ENCODE measurements at places on chromosomes 5 and 9.

DNA sequence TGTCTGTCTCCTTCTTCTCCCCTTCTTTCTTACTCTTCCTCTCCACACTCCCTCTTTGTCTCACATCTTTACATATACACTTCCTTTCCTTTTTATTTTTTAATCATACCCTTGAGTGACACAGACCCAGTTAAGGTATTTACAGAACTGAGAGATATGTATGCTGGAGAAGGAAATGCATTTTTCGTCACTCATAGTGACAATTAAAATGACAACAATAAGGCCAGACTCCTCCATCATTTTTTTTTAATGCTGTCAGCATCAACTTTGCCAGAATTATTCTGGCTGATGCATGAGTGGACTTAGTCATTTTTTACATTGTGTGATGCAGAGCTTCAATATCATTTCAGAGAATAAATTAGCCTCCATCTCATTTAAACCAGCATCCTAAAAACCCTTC is 272.9 kb downstream of the TMEM38B start:
- no peak for DNase-seq

GRCh38 chr5:139232147-139232724 is 34.1 kb upstream of the SIL1 start:
- no peak for DNase-seq

DNA sequence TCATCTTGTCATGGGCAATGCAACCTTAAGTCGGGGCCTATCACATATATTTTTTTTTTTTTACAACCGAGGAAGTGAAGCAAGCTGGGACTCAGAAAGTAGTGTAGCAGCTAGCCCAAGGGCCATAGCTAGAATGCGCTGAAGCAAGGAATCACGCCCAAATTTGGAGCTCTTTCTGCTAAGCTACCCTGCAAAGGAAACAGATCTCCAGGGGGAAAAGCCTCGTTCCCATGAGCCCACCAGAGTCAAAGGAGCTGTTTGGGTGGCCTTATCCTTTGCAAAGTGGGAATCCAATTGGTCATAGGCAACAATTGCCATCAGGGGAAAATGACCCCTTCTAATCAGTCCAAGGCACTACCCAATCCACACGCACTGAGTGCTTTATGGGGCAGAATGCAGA is 390.4 kb downstream of the EBF1 start:
- DNase-seq, result no peak

GRCh38 chr9:78438780-78439179 is 141.9 kb downstream of the PSAT1 start:
- DNase-seq, result no peak

DNA sequence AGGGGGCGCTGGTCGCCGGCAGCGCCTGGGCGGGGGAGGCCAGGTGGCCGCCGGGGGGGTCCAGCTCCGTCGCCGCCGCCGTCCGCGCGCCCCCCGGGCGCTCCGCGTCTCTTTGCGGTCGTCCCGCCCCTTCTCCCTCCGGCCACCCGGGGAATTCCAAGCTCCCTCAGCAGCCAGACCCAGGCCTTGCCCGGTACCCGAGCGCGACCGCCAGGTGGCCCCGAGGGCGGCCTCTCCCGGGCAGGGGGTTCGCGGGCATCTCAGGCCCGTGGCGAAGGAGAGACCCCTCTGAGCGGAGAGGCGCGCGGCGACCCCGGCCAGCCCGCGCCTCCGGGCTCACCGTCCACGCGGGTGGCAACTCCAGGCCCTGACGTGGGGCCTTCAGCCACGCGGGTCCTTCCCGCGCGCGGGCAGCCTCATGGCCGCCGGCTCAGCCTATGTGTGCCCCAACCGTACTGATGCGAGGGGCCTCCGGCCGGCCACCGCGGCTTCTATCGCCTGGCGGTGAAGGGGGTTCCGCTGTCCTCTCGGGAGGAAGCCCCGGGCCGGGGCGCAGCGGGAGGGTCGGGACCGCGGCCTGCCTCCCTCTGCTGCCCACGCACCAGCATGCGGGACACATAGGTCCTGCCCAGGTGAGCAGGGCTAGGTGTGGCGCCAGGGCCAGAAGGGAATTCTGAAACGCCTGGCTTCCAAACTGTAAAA is 529 bp upstream of the NRARP start:
- no peak for DNase-seq

DNA sequence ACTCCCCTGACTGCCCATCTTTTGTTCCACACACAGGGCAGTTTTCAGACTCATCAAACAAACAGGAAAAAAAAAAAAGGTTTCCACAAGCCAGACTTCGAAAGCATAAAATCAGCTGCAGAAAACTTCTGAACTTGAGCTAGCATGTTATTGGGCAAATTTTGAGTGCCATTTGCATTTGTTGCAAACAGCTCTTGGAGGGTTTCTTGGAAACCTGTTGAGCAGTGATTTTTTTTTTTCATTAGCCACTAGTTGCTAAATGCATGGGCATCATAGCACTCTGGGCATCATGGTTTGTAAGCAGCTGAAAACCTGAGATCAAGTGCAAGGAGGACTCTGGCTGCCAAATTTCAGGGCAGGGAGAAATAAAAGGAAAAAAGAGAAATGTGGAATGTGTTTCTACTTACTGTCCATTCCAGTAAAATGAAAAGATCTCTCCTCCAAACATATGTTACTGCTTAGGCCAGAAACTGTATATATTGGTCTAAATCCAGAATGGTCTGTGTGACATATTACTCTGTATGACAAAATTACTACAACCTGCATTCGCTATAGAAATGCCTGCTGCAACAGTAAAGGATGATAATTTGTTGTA is 85.2 kb upstream of the SMIM23 start:
- DNase-seq, result no peak

DNA sequence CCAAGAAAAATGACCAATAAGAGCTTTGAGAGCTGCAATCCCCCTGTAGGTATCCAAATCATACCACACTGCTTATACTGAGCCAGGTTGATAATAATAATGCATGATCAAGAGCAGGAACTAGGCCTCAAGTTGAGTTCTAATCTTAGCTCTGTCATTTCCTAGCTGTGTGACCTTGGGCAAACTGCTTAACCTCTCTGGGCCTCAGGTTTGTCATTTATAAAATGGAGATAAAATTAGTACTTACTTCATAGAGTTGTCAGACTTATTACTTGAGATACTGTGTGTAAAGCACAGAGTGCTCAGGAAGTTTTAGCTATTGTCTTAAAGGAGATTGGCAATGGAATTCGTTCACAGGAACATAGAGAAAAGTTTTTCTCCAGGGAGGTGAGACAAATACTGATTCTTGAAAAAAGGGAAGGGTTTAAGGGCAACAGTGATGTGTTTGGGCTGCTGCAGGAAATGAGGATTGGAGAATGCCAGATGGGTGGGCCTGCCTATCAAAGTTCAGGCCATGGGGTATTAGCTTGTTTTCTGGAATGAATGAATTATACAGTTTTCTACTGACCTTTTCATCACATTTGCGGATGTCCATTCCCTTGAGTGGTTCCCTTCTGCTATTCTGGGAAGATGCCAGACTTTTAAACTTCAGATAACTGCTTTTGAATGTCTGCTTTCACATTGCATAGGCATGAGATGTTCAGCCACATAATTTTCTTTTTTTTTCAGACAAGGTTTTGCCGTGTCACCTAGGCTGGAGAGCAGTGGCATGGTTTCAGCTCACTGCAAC is 10.2 kb upstream of the ATP6V0E1 start:
- no peak for DNase-seq

- no peak for DNase-seq
Observed at GRCh38 chr5:176714067-176714466, 66.8 kb downstream of the TSPAN17 start.

DNA sequence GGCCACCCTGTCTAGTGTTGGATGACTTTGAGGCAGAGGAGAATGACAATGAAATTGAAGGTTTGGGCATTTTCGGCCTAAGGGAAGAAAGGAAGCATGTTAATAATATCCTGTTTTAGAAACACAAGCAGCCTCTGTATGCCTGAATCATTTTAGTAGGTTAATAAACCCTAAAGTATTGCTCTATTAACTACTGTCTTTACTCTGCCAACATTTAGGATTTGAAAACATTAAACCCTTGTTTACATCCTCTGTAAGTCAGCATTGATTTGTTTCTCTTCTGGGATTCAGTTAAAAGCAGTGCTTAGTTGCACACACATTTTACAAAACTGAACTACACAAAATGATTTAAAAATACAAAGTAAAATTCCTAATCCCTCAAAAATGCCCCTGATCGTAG is 358.9 kb downstream of the ARRDC3 start:
- DNase-seq, result no peak

- no peak for DNase-seq
Observed at GRCh38 chr5:9686216-9686615, 56.1 kb upstream of the TAS2R1 start.

- no peak for DNase-seq
Observed at GRCh38 chr9:135016037-135016640, 71.3 kb upstream of the OLFM1 start.

DNA sequence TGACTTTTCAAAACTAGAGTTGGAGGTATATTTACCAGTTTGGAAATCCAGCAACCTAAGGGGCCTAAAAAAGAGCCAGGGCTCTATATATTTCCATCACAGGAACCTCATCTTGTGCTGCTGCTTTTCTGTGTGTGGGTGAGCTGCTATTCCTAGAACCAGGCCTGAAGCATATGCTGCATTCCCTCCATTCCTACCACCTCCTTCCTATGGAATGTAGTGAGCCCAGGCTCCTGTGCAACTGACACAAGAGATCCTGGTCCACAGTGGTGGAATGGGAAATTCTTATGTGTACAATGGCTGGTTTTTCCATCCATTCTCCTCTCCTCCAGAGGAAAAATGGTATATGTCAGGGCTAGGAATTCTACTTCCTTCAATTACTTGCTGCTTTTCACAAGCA is 39.1 kb downstream of the SPEF2 start:
- no peak for DNase-seq

- peak; percentile 38 for DNase-seq
Observed at GRCh38 chr5:95669540-95669939, 13.3 kb downstream of the SPATA9 start.

- no peak for DNase-seq
Observed at GRCh38 chr5:91092859-91093783, 290.0 kb downstream of the ARRDC3 start.

DNA sequence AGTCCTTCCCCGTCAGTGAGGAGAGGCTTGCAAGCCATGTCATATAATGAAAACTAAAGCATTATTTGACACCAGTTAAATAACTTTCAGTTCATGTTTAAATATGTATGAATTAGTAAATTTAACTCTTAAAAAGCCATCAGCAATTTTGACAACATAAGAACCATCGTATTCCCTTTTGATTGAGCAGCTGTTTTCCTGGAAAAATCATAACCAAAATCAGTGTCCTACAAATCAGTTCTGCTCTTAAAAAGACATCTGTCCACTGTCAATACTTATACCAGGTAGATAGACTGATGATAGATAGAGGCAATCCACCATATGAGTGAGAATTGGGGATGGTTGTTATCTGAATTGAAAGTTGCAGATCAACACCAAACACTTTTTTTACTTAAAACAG is 2.3 kb downstream of the DIRAS2 start:
- no peak for DNase-seq

DNA sequence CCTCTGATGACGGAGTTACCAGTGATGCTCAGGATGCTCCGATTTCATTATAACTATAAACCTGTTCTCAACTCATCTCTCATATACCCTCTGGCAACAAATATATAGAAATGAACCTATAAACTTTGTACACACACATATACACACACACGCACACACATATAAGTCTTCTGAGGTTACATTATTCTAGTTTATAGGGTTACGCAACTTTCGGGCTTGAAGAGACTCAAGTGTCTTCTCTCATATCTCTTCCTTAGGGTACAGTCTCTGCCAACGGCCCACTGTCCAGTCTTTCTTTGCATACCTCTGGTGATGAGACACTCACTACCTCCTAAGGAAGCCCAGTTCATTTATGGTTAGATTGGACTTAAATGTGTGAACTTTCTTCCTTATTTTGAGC is 69.4 kb upstream of the TBC1D2 start:
- DNase-seq, result no peak

DNA sequence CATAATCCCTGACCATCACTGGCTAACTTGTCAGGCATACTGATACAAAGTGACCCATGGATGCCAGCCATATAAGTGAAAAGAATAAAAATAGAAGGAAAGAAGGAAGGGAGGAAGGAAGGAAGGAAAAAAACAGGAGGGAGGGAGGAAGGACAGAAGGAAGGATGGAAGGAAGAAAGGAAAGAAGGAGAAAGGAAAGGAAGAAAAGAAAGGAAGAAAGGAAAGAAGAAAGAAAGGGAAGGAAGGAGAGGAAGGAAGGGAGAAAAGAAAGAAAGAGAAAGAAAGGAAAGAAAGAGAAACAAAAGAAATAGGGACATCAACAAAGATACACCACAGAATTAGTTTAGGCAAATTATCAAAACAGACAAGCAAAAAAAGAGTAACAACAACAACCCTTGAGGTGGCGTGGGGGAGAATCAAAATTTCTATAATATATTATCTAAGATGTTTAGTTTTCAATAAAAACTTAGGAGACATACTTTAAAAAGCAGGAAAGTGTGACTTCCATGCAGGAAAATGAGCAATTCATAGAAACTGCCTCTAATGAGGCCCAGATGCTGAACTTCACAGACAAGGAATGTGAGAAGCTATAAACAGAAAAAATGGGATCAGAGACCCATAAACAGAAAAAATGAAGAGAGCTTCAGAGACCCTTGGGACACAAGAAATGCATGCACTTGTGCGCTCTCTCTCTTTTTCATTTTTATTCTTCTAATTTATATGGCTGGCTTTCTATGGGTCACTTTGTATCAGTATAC is 96.1 kb upstream of the NFIL3 start:
- no peak for DNase-seq

DNA sequence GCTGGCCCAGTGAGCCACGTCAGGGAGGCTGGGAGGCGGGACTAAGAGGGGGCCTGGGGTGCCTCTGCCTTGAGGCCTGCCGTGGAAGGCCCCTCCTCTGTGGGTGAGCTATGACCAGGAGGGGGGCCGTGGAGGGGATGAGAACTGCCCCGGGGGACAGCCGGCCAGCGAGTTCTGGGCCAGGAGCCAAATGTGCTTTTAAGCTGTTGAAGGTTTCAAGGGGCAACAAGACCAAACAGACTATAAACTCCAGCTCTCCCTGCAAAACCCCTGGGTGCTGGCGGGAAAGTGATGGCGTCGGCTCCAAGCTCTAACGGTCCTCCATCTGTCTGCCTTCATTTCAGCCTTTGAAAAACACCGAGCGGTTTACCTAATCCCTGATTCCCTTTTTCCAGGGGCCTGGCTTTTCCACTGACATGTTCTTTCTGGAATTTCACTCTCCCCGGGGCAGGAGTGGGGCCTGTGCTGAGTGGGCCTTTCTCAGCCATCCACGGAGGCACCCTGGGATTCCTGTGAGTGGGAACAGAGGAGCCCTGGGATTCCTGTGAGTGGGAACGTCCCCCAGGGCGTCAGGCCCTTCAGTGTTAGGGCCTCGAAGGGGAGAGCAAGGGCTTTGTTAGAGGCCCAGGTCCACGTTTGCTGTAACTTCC is 65.6 kb downstream of the COL5A1 start:
- DNase-seq, result peak; percentile 54

DNA sequence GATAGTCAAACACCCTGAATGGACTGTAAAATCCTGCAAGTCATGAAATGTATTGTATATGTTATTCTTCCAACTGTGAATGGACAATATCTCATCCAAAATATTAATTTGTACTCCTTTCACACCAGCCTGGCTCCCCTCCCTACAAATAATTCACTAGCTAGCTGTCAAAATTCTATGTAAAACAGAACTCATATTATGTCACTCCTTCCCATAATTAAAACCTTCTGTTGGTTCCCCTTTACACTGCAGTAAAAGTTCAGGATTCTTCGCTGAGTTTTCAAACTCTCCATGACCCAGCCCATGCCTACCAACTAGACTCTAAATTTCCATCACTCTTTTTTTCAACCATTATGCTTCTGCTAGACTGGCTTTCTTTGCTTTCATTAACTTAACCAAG is 857.1 kb downstream of the TAF11L14 start:
- DNase-seq, result no peak

GRCh38 chr9:92501671-92502393 is 19.5 kb upstream of the ASPN start:
- no peak for DNase-seq

- no peak for DNase-seq
Observed at GRCh38 chr5:154394307-154394706, 51.5 kb upstream of the SAP30L start.

All from frontal cortex (tissue), 4 donors.